ENCODE measurements at places on chromosomes 16 and 17.
A peak's percentile ranks its signal among the peaks of the same experiment; 100 is the strongest.

DNA sequence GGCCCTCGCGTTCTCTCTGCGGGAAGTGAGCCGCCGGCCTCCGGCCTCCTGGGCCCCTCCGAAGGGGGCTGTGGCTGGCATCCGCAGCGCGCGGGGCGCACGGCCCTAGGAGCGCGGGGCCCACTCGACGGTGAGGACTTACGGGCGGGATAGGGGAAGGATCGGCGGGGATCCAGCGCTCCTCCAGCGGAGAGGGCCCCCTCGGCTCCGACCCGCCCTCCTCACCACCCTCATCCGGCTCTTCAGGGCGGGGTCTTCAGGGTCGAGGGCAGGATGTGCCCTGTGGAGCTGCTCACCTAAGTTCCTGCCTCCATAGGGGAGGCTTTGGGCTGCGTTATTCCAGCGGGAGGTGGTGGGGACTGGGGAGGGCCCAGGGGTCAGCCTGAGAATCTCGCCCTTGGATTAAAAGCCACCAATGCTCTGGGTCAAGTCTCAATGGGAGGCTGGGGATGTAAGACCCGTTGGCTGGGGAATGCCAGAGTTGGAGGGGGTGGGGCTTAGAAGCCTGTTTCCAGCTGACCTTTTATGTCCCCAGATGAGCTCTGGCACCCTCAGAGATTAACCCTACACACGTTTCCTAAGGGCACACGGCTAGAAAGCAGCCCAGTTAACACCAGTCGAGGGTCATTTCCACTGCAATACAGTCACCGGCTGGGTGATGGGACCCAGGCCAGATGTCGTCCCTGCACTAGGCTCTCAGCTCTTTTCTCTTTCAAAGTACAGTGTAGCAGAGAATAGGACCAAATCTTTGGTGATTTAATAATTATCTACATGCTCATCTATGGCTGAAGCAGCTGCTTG, 13.4 kb downstream of the TBX2 start:
- no peak for DNase-seq

GRCh38 chr17:78665952-78666920, 89.0 kb upstream of the DNAH17 start:
- DNase-seq = no peak

GRCh38 chr16:62102588-62102987, 66.3 kb upstream of the CDH8 start:
- no peak for DNase-seq

GRCh38 chr17:45087504-45087975, 26.4 kb downstream of the NMT1 start:
- no peak for DNase-seq

- no peak for DNase-seq
These were observed 38.3 kb downstream of the NT5M start for GRCh38 chr17:17341452-17341851.

DNA sequence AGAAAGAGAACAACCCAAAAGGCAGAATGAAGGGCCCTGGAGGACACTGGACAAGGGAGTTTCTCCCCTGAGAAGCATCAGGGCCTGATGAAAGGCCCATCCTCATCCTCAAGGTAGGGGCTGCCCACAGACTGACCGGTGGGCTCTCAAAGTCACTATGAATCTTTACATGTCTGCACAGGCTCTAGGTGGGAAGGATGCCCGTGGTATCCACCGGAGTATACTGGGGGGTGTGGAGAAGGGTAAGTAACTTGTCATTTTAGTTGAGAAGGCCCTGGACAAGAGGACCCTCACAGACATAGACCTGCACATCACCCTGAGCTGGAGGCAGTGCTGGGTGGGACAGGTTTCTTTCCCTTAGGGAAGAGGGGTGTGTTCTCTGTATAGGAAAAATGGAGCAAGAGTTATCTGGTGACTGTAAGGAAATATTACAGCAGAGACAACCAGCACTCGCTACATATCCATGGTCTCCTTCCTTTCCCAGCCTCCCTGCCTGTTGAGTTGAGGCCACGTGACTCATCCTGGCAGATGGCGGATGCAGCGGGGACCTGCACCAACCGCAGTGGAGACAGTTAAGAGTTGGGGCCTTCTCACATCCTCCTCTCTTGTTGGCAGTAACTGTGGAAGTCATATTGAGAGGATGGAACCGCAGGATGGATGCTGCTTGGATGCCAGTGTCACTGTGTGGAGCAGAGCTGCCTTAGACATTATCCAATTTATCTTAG, 45.6 kb upstream of the KCNJ12 start:
- no peak for DNase-seq

DNA sequence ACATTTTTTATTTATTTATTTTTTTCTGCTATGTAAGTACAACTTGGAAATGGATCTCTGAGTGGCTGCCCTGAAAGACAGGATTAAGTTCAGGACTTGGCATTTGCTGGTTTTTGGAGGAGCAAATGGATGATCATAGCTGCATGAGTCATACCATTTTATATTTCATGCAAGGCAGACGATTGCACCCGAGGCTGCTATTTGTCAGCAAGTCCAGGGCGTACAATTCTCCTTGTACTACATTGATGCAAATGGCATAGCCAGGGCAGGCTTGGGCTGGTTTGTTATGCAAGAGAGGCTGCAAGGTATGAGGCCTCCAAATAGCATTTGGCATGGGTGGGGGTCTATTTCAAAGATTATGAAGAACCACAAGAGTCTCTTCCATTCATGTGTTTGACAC, 81.2 kb upstream of the CACNG3 start:
- DNase-seq = no peak

GRCh38 chr17:61313461-61314326, 85.9 kb upstream of the TBX2 start:
- no peak for DNase-seq

GRCh38 chr16:26795184-26795583, 271.5 kb upstream of the C16orf82 start:
- DNase-seq = no peak

DNA sequence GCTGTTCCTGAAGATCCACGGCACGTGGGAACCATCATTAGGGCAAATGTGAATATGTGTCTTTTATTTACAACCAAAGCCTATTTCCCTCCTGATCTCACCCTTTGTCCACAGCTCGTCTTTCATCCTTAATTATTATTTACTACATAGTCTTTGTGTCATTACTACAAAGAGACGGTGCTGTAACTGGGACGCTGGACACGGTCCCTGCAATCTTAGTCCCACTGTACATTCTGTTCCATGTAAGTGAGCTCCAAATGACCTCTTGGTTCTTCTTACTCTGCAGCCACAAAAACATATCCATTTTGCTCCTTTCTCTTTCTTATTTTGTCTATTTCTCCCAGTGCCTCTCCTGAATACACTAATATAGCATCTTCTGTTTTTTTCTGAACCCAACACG, 12.7 kb upstream of the KRT23 start:
- DNase-seq = no peak

DNA sequence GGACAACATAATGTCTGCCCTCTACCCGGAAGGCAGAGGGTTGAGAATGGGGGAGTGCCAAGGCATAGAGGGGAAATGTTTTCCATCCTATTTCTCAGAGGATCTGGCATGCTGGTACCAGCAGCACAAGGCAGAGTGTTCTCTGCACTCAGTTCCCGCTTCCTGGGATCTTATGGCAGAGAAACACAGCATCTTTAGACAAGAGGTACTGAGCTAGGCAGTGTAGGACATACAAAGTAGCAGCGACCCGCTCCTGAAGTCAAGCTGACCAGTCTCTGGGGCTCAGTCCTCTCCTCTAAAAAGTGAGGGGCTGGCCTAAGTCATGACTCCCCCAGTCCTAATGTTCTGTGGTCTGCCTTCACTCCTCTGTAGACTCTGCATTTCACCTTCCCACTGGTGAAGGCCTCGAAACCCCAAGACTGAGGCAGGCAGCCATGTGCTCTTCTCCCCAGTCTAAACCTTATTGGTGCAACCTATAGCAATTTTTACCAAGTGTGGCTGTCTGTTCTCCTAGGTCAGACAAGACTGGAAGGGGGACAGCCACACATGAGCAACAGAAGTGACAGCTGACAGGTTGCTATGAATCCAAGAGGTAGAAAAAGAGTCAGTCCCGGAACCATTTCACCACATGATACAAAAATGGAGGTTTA, 11.3 kb upstream of the TSPOAP1 start:
- no peak for DNase-seq

- DNase-seq = no peak
These were observed 3.4 kb downstream of the MIF4GD start for GRCh38 chr17:75267411-75268232.

DNA sequence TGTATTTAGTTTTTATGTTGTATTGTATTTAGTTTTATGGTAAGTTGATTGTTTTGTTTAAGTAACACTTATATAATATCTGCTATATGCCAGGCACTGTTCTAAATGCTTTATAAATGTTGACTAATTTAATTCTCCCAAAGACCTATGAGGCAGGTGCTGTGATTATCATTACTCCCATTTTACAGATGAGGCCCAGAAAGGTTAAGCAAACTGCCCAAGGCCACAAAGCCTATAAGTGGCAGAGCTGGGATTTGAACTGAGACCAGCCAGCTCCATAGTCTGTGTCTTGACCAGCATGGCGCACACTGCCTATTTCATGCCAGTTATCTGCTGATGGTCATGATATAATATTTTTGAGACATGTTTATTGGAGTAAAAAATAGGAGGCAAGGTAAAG, 24.0 kb downstream of the IL21R start:
- DNase-seq = no peak

DNA sequence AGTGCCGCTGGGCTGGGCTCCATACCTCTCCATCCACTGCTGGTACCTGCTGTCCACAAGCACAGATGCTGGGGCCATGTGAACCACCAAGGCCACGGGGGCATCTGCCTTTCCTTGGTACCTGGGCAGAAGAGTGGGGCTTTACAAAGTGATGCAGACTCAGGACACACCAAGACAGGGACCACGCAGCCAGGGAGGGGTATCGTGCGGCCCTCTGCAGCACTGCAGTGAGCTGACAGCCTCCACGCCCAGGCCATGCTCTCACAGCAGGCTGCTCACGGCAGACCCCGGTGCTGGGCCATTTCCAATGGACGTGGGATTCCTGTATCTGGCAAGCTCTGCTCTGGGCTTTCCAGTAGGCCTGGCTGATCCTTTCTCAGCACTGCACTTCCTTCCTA, 14.4 kb downstream of the ELAC2 start:
- no peak for DNase-seq

- DNase-seq = peak; percentile 59
These were observed 466.6 kb upstream of the ERCC4 start for GRCh38 chr16:13453325-13453724.

GRCh38 chr17:41687828-41688640, 651 bp upstream of the EIF1 start:
- peak; percentile 70 for DNase-seq

DNA sequence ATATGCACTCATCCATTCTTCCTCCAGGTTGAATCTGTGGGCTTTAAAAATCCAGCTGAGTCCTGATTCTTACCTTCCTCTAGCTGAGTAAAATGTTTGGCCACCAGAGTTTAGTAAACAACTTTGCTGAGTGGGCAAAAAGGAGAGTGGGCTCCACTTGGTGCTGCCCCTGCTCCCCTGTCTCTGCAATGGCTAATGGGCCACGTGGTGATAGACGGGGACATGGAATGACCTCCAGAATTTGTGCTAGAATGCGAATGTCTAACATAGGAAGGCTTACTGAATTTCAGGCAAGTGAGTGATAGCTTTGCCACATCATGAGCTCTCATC, 137.3 kb upstream of the CES5A start:
- DNase-seq = no peak

DNA sequence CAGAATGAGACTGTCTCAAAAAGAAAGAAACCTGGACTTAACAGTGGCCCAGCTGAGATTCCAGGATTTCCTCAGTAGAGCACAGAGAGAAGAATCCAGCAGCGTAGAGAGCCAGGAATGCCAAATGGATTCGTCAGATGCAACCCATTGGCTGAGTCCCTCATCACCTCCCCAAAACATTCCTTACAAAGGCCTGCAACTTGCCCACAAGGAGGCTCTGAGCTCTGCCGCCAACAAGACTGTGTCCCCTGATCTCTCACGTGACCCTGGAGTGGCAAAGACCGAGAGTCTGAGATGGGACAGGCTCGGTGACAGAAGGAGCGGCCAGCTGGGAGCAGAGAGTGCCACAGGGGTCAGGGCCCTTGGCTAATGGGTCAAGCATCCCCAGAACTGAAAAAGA, 6.9 kb upstream of the CHMP6 start:
- no peak for DNase-seq

DNA sequence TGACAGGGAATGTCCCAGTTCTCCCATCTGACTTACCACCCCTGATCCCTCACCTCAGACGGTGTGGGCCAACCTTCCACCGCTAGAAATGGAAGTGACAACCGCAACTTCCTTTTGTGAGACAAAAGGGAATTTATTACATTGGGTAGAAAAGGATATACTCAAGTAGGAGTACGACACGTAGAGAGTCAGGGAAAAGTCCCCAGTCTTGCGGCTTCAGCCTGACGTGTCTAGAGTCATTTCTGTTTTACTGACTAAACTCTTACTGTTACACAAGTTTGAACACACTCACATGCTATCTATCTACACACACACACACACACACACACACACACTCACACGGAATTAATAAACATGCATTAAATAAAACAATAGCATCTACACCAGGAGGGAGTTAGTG, 178.9 kb downstream of the COPRS start:
- DNase-seq = no peak

- DNase-seq = no peak
These were observed 32.7 kb downstream of the NFATC3 start for GRCh38 chr16:68117884-68118283.

DNA sequence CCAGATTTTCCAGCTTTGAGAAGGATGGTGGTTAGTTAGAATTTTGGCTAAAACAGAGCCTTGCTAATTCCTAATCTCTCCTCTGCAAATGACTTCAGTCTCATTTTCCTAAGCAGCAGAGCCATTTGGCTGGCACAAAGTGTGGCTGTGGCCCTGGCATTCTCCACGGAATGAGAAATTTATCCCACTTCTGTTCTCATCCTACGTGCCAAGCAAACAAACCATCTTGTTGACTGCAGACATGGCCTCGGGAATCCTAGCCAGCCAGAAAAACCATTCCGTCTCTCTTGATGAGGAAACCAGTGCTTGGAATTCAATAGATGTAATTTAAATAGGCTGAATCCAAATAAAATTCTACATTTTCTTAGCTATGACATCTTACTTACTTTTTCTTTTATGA, 34.1 kb upstream of the ELAC2 start:
- DNase-seq = no peak

DNA sequence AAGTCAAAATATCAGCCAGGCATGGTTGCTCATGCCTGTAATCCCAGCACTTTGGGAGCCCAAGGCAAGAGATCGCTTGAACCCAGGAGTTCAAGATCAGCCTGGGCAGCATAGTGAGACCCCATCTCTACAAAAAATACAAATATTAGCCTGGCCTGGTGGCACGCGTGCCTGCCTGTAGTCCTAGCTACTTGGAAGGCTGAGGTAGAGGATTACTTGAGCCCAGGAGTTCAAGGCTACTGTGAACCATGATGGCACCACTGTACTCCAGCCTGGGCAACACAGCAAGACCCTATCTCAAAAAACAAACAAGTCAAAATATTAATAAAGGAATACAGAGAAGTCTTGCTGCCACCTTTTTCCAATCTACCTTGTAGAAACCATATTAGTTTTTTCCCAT, 4.2 kb downstream of the ZNF689 start:
- no peak for DNase-seq

DNA sequence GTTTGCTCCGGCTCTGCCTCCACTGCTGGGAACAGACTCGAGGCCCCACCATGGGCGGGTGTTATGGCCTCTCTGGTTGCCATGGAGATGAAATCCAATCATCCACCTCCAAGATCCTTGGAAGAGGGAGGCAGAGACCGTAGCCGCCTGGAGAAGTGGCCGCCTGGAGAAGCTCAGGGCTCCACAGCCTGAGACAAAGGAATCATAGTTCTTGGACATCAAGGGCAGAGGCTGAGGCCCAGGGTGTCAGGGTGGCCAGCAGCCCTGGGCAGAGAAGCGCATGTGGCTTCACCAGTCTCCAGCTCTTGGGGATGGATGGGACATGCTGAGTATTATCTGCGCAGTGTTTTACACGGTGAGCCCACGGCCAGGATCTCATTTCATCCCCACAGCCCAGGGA, 36.2 kb downstream of the ABR start:
- DNase-seq = peak; percentile 70

Data from NCI-H2171 treated with DMSO at 0.1 percent for 48 hours (cell line).